RCC 7860 (cell line): ENCODE measurements at places on chromosomes 16 and 17.

DNA sequence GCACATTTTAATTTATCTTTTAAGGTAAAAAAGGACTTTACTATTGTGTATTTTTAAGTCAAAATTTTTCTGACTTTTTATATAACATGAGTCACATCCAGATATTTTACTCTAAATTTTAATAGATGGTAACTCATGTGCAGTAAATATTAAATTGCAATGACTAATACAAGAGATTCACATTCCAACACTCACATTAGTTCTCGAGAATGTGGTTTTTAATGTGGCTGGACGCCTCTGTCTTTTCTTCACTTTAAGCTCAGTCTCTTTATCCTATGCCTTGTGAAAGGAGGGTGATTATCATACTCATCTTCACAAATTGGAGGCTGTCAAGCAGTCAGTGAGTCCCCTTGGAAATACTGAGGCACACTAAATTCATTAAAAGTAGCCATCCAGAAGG is 315.6 kb downstream of the HS3ST3B1 start:
- DNase-seq: no peak

- DNase-seq: no peak
Observed at GRCh38 chr17:77644181-77645071, 314.1 kb upstream of the TNRC6C start.

DNA sequence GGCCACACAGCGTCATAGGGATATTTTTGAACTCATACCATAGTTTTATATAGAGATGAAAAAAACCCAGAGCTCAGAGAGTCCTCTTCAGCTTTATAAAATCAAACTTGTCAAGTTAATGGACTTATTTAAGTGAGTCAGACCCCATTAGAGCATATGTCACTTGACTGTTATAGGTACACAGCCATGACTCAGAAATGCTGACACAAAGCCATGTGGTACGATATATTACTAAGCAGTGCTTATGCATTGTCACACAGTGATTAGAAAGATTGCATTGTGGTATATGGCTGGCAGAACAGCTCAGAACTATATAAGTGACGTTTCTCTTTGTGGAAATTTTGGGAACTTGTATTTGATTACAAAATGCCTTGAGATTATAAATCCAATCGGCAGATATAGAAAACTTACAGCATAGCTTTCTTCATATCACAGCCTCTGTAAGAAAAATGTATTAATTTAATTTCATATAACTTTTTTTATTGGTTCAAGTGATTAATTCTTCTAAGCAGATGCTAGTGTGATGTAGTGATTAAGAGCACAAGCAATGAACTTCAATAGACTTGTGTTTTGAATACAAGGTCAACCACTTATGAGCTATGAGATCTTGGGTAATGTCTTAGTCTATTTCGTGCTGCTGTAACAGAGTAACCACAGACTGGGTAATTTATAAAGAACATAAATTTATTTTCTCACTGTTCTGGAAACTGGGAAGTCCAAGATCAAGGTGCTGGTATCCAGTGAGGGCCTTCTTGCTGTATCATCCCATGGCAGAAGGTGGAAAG is 25.8 kb upstream of the GINS3 start:
- peak; percentile 82 for DNase-seq

- DNase-seq: no peak
Observed at GRCh38 chr16:2898831-2899563, 12.7 kb upstream of the FLYWCH1 start.

DNA sequence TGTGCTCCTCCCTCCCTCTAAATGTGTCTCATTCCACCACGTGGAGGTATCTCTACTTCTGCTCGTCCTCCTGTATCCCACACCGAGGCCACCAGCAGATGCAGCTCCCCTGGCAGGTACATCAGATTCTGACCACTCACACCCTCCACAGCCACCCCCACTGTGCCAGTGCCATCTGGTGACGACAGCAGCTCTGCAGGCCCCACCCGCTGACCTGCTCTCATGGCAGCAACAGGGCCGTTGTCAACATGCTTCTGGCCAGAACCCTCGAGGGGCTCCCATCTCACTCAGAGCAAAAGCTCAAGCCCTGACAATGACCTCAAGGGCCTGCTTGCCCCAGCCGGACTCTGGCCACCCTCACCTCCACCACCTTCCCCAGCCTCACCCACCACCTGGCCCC is 93.4 kb downstream of the AMFR start:
- DNase-seq: no peak

- DNase-seq: peak; percentile 12
Observed at GRCh38 chr16:58011652-58012051, 10.4 kb downstream of the USB1 start.

GRCh38 chr16:4994719-4995434 is 36.7 kb downstream of the SEC14L5 start:
- DNase-seq: no peak

GRCh38 chr17:49878931-49879904 is 31.3 kb upstream of the TAC4 start:
- DNase-seq: peak; percentile 56

GRCh38 chr16:24753437-24753836 is 24.0 kb downstream of the TNRC6A start:
- no peak for DNase-seq

- DNase-seq: no peak
Observed at GRCh38 chr17:69030169-69030568, 30.6 kb downstream of the ABCA9 start.

DNA sequence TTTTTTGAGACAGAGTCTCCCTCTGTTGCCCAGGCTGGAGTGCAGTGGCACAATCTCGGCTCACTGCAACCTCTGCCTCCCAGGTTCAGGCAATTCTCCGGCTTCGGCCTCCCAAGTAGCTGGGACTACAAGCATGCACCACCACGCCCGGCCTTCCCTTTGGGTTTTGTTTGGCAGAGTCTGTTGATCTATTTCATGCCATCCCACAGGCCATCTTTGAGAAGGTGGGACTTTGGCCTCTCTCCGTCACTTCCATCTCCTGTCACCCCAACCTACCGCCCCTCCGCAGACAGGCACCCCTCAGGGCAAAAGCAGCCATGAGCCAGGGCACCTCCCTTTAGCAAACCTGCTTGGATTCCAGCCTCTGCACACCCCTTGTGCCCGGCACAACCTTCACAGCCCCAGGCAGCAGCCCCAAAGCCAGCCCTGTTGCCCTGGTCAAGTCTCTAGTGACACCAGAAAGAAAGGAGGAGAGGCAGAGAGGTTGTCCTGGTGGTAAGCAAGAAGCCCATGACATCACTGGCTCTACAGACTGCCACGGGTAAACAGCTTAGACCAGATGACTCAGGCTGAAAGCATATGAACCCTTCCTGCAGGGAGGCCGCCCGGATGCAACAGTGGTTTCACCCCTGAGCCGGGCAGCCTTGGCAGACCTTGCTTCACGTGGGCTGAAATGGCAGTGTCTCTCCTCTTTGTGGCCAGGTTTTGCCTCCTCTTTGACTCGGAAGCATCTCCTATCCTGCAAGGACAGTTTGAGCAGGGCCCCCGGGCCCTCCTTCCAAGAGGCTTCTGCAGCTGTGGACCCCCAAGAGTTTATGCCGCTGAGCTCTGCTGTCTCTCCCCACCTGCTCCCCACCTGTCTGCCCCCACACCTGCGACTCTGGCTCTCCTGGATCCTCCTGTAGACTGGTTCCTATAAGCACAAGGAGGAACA is 8.1 kb upstream of the TIMP2 start:
- DNase-seq: peak; percentile 95

DNA sequence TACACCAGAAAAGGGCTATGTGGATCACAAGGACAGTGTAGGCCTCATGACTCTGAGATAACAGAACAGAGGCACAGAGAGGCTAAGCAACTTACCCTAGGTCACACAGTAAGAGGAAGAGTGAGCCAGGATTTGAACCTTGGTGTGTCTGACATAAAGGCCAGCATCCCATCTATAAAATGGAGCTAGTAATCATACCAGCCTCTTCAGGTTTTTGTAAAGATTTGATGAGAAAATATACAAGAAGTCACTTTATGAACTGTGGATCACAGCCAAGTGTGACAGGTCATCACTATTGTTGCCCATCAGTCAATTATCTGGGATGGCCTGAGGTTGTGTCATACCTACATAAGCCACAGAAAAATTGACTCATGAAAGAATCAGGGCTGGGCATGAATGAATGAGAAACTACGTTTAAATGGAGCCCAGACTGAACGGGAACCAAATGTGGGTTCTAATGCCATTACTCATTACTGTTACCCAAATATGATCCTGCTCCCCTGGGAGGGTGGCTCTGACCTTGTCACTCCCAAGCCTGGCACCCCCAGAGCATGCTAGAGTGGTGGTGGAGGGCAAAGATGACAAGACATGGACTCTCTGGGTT is 21.0 kb downstream of the FBXO39 start:
- DNase-seq: peak; percentile 54

DNA sequence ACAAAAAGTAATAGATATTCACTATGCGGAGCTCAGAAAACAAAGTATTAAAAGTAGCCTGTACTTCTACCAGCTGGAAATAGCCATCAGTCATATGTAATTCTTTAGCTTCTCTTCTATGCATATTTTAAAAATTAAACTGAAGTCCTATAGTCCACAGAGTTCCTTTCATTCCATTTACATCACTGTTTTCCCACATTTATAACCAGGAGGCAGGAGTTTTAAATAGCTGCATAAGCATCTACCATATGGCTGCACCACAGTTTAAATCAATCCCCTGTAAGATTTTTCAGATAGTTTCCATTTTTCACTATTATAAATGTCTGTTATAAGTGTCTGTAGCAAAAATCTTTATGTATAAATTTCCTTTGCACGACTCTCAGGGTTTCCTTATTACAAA is 45.1 kb downstream of the ZFHX3 start:
- DNase-seq: no peak

- DNase-seq: peak; percentile 35
Observed at GRCh38 chr17:42819939-42820535, 4.0 kb downstream of the BECN1 start.
